ENCODE measurements at places on chromosomes 3 and 15.

DNA sequence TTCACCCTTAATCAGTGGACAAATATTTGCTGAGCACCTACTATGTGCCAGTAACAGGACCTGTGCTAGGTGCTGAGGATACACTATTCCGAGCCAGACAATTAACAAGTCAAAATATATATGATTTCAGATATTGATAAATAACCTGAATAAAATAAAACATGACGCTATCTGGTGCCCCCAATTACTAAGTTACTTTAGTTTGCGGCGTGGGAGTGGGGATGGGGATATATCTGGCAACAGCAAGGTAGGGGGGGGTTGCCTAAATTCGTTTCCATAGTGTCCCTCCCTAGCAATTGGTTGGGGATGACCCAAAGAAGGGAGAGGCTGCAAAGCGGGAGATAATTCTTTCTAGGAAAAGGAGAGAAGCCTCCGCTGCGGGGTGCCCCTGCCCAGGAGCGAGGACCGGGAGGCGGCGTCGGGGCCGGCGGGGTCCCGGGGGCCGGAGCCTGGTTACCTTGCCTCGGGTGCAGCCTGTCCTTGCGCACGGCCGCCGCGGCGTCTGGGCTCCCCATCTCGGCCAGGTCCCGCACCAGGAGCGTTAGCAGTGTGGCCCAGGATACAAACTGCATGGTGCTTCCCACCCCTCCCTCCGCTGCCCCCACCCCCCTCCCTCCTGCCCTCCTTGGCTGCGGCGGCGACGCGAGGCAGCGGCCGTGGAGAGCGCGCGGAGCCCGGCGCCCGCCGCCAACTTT is 567 bp downstream of the ADAMTS9 start:
- no peak for DNase-seq

GRCh38 chr15:39756806-39757522 is 25.7 kb downstream of the FSIP1 start:
- no peak for DNase-seq

DNA sequence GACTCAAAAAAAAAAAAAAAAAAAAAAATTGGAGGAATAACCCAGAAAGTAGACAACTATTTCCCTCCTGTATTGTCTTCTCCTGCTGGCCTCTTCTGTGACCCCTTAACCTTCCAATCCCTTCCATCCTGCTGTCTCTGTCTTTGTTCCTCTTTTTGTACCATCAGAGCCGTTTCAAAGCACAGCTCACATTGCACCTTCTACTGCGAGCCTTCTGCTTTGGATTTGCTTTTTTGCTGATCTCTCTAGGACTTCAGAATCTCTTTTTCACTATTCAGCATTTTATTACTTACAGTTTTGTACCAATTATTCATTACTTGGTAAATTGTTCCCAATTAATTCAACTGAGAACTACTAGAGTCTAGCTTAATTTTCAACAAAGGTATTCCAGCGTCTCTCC is 284.0 kb upstream of the TBL1XR1 start:
- DNase-seq: no peak

DNA sequence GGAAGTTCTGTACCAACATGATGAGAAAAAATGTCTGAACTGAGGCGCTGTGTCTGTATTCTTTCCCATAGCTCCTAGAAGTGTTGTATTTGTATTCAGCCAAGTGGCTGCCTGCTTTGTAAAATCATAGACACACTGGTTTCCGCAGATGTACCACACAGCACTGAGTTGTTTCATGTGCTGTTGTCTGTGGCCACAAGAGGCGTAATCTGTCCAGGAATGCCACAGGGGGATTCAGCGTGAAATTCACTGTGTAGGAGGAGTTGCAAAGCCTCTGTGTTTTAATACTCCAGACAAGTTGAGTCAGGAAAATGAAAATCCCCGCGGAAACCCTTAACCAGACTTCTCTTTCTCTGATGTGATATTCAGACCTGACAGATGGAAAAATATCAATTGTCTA is 462.2 kb downstream of the NSUN3 start:
- no peak for DNase-seq

DNA sequence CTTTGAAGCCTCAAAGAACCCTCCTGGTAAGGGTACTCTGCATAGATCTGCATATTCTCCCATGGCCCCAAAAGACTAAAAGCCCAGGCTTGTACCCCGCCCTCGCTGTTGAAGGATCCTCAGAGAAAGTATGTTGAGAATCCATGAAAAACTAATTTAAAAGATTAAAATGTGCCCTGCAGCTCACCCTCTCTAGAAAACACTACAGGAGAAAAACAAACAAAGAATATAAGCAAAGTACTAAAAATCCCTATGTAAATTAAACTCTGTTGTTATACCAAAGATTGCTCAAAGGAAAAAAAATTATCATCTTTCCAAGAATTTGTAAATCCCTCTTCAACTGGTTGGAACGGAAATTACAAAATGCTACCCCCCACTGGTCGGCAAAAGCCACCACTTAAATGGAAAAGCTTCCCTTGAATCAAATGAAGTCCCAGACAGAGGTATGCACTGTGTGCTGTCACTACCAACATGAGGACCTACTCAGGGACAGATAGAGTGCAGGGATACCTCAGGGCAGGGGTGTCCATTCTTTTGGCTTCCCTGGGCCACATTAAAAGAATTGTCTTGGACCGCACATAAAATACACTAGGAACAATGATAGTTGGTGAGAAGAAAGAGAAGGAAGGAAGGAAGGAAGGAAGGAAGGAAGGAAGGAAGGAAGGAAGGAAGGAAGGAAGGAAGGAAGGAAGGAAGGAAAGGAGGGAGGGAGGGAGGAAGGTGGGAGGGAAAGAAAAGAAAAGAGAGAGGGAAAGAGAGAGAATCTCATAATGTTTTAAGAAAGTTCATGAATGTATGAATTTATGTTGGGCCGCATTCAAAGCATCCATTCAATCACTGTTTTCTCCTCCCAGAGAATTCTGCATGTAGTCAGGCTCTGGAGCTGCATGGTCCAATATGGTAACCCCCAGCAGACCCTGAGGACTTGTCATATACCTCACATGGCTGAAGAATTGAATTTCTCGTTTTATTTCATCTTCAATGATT is 88.1 kb downstream of the MAGI1 start:
- DNase-seq: no peak

DNA sequence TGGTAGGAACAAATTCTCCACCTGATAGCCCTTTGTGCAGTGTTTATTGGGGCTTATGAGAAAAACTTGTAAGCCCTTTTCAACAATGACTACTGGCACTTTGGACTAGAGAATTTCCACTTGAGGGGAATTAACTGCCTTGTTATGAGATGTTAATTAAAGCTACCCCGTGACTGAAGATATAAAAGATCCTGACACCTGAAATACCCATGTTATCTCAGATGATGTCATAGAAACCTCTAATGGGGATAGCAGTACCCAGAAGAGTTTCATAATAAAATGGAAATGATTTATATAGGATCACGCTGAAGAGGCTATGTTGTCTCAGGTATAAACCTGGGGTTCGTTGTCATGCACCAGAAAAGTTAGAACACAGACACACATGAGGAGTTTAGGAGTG is 14.5 kb upstream of the STAC start:
- DNase-seq: no peak

DNA sequence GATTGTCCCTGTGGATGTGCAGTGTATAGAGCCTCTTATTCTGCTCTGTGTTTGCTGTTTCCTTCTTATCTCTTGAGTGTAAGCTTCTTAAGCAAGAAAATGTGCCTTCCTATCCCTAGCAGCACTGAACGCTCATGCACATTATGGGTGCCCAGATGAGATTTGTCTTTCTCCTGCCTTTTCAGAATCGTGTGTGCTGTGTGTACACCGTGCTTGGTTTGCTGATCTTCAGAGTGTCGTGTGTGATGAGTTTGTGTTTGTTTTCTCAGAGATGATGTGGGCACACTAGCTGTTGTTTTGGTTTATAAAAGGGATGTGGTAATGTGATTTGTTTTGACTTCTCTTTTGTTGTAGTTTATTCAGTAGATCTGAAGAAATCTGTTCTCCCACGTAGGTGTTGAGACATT is 19.7 kb downstream of the GPR171 start:
- no peak for DNase-seq

All from stimulated activated CD8-positive, alpha-beta memory T cell treated with anti-CD3 and anti-CD28 coated beads, Interleukin-4, amount 100 ng/mL, for 1 hour (primary cell).